ENCODE measurements at places on chromosomes 7 and 10.

DNA sequence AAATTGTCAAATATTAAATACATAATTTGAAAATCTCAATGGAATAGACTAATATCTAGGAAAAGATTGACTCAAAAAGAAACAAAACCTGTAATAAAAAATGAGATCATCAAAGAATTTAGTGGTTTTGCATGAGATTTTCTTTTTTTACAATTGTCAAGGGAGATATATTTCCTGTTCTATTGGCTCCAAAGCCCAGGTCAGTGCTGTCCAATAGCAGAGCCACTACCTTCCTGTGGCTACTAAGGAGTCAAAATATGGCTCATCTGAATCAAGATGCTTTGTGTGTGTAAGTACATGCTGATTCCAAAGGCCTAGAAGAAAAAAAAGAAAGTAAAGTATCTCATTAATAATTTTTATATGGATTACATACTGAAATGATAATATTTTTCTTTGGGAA is 191.9 kb downstream of the C7orf25 start:
- DNase-seq: no peak

GRCh38 chr7:110483553-110483952 is 607.4 kb upstream of the LRRN3 start:
- no peak for DNase-seq

GRCh38 chr10:43209651-43210141 is 57.2 kb downstream of the RASGEF1A start:
- no peak for DNase-seq

DNA sequence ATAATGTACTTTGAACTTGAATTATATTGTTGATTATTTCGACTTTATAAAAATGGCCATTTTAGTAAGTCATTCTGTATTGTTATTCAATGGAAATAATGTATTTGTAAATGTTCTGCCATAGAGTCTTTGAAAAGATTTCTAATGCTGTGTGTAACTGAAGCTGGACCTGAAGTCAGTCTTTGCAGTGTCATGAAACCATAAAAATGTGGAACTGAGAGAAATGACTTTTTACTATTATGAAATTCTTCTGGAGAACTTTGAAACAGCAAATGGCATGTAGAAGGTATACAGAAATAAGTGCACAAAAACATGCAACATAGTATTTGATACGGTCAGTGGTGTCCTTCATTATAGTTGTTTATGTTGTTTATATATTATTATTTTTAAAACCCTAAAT is 59.7 kb upstream of the ADRA2A start:
- DNase-seq: no peak

DNA sequence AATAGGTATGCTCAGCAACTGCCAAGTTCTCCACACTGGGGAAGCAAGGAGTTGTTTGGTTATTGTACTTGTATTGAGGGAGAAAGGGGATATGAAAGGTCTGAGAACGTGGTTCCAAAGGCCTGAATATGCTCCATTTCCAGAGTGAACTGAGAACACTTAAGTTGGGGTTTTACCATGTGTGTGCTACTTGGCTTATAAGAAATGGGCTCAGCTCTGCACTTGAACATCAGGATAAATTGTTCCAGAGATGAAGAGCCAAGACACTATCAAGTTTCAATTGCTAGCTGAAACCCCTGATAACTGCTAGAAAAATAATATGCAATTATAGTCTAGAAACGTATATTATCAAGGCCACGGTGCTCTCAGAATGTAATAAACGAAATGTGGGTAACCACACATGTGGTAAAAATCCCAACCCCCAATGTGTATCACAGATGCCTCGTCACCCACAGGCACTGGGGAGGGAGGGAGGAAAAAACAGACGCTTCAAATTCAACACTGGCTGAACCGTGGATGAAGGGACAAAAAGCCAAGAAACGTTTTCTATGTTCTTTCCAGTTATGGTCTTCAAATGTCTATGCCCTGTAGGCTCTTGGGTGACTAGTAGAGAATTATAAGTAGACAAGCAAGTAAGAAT is 16.3 kb downstream of the ELMO1 start:
- no peak for DNase-seq
